Activated B cell treated with CpG ODN at 0.5 μM for 24 hours (primary cell): ENCODE measurements at places on chromosomes 1 and 21. TPM values are rescaled to one million over a fixed set of nuclear protein-coding genes. Genes with fewer than 3 reads are reported as not detected.

Gene RAB7B
- not detected in 2 replicates for total RNA-seq

Gene FCMR
- total RNA-seq: 134 and 146 TPM in 2 replicates

Gene INSRR
- total RNA-seq: not detected in 2 replicates

Gene LEMD1
- total RNA-seq: not detected in 2 replicates

Gene EPHA10
- total RNA-seq: 0.12 and 0.27 TPM in 2 replicates

Gene BCL2L15
- 0.83 and 3.7 TPM in 2 replicates for total RNA-seq

Gene RNU1-4
- 3,526 and 4,195 TPM in 2 replicates for total RNA-seq

Gene DARS2
- 24.0 and 26.0 TPM in 2 replicates for total RNA-seq

Gene ECM1
- 1.7 and 2.1 TPM in 2 replicates for total RNA-seq

Gene XCL1
- total RNA-seq: not detected in 2 replicates

Gene SLC37A1
- 39.8 and 47.9 TPM in 2 replicates for total RNA-seq

Gene TBX19
- 2.7 and 4.7 TPM in 2 replicates for total RNA-seq

Gene RHBG
- not detected in 2 replicates for total RNA-seq

Gene AJAP1
- not detected in 2 replicates for total RNA-seq

Gene SLFNL1
- 0.39 and 0.47 TPM in 2 replicates for total RNA-seq

Gene CLDN19
- not detected in 2 replicates for total RNA-seq

Gene LCE2B
- total RNA-seq: not detected in 2 replicates

Gene LY9
- 63.6 and 71.6 TPM in 2 replicates for total RNA-seq

Gene SNRPE
- total RNA-seq: 149 and 156 TPM in 2 replicates

Gene S100A3
- not detected in 2 replicates for total RNA-seq

Gene CFAP74
- not detected in 2 replicates for total RNA-seq

Gene FGR
- 28.6 and 28.8 TPM in 2 replicates for total RNA-seq

Gene SPRR5
- total RNA-seq: not detected in 2 replicates

Gene TBX15
- total RNA-seq: 0.09 and 0.15 TPM in 2 replicates

Gene FNBP1L
- 3.3 and 3.4 TPM in 2 replicates for total RNA-seq

Gene MIXL1
- 0.75 and 0.93 TPM in 2 replicates for total RNA-seq

Gene CPLANE2
- 5.0 and 5.1 TPM in 2 replicates for total RNA-seq

Gene C8A
- not detected in 2 replicates for total RNA-seq

Gene TNNT2
- total RNA-seq: not detected in 2 replicates

Gene CDA
- total RNA-seq: not detected in 2 replicates

Gene TTLL7
- 0.12 TPM in 1 of 2 replicates, not detected in the other for total RNA-seq

Gene C1QC
- total RNA-seq: not detected in 2 replicates

Gene RAD54L
- 2.9 and 3.7 TPM in 2 replicates for total RNA-seq

Gene SPRR3
- total RNA-seq: not detected in 2 replicates

Gene MPL
- total RNA-seq: not detected in 2 replicates

Gene ETV3L
- 0.29 TPM in 1 of 2 replicates, not detected in the other for total RNA-seq

Gene PADI6
- not detected in 2 replicates for total RNA-seq

Gene TDRKH
- 15.1 and 15.6 TPM in 2 replicates for total RNA-seq

Gene SHCBP1L
- total RNA-seq: not detected in 2 replicates

Gene LAD1
- total RNA-seq: 0.10 TPM in 1 of 2 replicates, not detected in the other

Gene ANXA9
- total RNA-seq: not detected in 2 replicates

Gene CD53
- total RNA-seq: 491 and 522 TPM in 2 replicates

Gene PDZK1IP1
- not detected in 2 replicates for total RNA-seq

Gene GUCA2B
- total RNA-seq: not detected in 2 replicates

Gene ARHGAP30
- 154 and 158 TPM in 2 replicates for total RNA-seq

Gene NIPAL3
- total RNA-seq: 21.0 and 23.2 TPM in 2 replicates

Gene ARV1
- 13.1 and 13.7 TPM in 2 replicates for total RNA-seq

Gene CFHR3
- total RNA-seq: not detected in 2 replicates
